ENCODE measurements at places on chromosomes 11 and 22. TPM values are rescaled to one million over a fixed set of nuclear protein-coding genes. Genes with fewer than 3 reads are reported as not detected.

APOL1 gene
- 55.6 TPM for total RNA-seq

GRCh38 chr11:36104660-36104992 lies 160.8 kb downstream of the LDLRAD3 start:
- no peak for DNase-seq

DNA sequence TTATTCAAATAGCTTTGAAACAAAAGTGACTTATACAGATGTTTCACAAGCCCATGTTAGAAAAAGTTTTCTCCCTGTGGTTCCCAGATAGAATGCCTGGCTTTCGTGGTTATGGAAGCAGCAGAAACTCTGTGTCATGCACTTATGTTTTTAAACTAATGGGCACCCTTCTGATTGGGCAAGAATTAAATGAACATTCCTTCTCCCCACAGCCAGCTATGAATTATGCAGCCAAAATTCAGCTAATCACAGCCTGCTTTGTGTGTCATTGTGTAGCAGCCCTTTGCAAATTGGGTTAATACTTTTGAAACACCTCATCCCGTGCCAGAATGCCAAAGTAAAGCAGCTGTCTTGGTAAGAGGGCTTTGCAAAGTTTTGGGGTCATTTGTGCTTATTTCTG lies 46.9 kb downstream of the PANX1 start:
- DNase-seq = no peak

DNA sequence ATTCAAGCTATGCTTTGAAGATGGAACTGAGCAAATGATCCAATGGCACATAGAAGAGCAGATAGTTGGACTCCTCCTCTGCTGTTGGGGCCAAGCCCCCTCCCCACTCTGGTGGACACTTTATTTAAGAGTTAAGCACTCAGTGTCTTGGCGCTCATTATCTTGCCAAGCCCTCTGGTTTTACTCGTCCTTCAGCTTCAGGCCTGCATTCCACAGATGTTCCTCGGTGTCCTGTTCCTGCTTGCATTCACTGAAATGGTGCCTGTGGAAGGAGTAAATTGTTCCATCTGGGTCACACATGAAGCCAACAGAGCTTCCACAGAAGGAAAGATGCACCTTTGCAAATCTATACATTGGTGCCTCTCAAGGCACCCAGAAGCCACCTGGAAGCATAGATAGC lies 26.1 kb downstream of the MAML2 start:
- DNase-seq = no peak

GRCh38 chr11:30875806-30876205 lies 289.7 kb upstream of the MPPED2 start:
- DNase-seq = no peak

GRCh38 chr11:25981998-25982397 lies 349.9 kb upstream of the ANO3 start:
- DNase-seq = no peak

- no peak for DNase-seq
Measured at GRCh38 chr11:72769680-72770079, 17.5 kb upstream of the ARAP1 start.

GRCh38 chr11:79189055-79189454 lies 251.8 kb downstream of the TENM4 start:
- no peak for DNase-seq

Data from activated CD8-positive, alpha-beta memory T cell treated with anti-CD3 and anti-CD28 coated beads, Interleukin-2, amount 10 ng/mL, durations not matched to agents 7 days and 5 days (primary cell).